AG08396 (cell line): ENCODE measurements at places on chromosomes 1 and 21.

DNA sequence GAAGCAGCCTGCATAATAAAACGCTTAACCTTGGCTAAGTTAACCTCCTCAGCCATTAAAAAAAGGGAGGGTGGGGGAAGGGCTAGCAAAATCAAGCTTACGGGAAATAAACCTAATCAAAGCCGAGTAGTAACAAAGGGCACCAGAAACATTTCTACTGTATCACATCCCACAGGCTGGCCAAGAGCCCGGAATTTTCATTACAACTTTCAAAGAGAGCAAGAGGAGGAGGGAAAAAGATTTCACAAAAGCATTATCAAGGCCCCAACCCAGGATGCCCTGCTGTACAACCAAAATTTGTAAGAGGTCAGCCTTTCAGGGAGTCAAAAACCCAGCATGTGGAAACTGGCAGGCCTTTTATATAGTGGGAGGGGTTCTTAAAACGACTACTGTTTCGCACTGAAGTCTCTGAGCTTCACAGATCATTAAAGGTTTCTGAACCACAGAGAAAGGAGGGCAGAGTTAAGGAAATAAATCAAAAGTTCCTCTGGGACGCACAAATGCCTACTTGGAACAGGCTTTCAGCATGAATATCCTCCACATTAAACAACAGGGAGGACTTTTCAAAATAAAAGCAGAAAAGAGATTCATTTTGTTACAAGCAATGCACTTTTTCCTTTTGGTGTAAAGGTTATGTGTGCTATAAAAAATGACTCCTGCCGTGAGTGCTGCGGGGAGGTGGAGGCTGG is 90.4 kb downstream of the SLC45A1 start:
- peak; percentile 46 for DNase-seq

DNA sequence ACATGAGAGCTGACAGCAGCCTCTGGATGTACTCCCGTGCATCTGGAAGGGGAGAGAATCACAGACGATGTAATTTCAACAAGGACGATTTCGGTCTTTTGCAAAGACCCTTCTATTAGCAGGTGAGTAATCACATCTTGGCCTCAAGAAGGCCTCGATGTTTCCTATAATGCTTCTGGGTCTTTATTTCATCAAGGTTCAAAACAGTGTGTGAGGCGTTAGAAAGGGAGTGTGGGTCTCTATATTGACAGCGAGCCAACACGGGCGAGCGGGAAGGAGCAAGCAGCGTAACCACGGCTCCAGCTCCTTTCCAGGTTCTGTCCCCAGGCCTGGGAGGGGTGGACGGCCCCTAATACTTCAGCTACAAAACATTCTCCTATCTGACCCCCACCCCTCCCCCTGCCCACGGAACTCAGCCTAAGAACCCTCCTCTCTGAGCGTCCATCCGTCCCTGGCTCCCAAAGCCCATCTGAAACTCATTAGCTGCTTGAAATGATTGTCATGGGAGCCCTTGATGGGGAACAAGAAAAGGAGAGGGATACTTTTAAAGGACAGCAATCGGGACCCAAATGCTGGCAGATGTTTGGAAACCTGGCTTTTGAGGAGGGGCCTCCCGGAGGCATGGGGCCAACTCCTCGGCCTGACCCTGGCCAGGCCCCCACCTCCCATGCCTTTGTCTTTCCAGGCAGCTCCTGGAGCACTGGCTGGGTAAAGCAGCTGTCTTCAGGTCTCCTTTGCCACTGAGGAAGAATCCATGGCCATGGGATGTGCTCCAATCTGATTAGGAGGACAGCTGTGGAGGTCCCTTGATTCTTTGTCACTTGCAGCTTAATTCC is 250.8 kb downstream of the FOXD2 start:
- DNase-seq = no peak

DNA sequence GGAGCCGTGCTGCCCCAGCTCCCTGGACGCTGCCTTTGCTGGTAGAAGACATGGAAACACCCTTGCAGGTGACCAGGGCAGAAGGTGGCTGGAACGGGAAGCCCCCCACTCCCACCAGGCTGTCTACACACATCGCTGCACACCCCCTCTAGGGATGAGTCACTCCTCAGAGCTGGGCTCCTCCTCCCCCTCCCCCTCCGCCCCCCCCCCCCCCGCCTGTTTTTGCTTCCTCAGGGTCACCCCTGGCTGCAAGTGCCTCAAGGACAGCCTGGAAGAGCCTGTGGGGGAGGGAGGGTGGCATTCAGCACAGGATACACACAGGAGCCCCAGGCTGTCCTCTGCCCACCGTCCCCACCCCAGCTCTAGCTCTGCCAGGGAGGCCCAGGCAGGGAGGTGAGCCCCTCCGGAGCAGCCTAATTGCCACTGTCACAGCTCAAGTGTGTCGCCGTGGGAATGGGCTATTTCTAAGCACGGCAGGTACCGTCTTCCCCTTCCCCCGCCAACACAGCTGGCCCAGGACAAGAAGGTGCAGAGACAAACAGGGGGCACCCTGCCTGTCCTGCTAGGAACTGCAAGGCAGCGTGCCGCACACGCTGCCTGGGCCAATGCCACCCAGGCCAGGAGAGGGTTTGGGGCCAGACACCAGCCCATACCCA is 2.5 kb downstream of the FNDC10 start:
- DNase-seq = peak; percentile 59

GRCh38 chr1:172699111-172699510 is 40.2 kb downstream of the FASLG start:
- DNase-seq = no peak

DNA sequence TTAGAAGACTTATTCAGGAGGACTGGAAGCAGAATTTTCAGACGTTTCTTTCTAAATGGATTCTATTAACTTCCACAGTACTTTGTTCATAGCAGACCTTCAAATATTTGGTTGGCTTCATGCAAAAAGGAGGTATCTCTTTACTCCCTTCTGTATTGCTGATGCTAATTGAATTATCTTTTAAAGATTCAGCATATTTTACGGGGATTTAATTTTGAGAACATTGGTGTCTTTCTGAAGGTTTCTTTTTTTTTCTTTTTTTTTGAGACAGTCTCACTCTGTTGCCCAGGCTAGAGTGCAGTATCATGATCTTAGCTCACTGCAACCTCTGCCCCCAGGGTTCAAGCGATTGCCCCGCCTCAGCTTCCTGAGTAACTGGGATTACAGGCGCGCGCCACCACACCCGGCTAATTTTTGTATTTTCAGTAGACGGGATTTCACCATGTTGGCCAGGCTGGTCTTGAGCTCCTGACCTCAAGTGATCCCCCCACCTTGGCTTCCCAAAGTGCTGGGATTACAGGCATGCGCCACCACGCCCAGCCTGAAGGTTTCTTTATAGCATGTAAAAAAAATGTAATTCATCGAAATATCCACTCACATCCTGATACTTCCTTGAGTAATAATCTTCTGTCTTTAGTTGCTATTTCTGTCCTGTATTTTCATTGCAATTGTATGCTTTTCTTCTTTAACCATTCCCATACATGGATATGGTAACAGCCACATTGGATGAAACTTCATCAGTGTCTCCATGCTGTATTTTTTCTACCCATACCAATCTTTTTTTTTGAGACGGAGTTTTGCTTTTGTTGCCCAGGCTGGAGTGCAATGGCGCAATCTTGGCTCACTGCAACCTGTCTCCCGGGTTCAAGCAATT is 14.5 kb downstream of the CNST start:
- DNase-seq = no peak

- DNase-seq = no peak
Measured at GRCh38 chr1:33407352-33408092, 23.4 kb downstream of the PHC2 start.

DNA sequence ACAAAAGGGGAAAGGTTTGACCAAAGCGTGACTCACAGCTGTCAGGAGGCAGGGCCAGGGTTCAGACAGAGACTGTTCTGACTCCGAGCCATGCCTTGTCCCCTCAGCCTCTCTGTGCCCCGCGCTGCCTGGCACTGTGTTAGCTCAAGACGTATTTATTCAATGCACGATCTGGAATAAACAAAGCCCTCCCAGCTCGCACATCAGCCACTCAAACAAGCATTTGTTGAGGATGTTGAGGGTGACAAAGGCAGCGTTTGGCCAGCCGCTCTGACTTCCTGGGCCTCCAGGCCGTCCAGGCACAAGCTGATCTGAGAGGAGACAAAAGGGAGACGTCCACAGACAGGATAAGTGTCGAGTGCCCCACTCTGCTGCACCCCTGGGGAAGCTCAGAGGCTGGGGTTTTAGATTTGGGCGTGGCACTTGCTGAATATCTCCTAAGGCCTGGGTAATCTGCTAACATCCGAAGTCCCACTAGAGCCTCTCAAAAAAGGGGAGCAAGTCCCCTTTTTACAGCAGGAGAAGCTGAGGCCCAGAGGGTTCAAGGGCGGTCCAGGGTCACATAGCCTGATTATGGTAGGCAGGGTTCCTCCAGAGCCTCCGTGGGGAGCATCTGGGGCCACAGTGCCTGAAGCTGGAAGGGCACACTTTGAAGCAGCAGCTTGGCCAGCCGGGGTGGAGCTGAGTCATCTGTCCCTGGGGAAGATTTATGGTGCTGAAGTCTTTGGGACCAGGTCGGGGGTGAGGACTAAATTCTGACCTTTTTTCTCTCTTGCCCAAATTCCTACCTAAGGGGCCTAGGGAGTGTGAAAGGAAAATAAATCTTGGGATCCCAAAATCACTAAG is 95.9 kb downstream of the SPSB1 start:
- peak; percentile 67 for DNase-seq

GRCh38 chr1:24152631-24153494 is 9.9 kb upstream of the IL22RA1 start:
- DNase-seq = no peak

GRCh38 chr1:2135441-2135841 is 59.1 kb downstream of the FAAP20 start:
- DNase-seq = peak; percentile 78

GRCh38 chr21:41622831-41623548 is 115.0 kb upstream of the TMPRSS2 start:
- no peak for DNase-seq

GRCh38 chr21:17828223-17828622 is 9.1 kb upstream of the C21orf91 start:
- DNase-seq = peak; percentile 9

GRCh38 chr1:82478916-82479315 is 678.2 kb downstream of the ADGRL2 start:
- no peak for DNase-seq

- no peak for DNase-seq
Measured at GRCh38 chr1:240737766-240738265, 125.9 kb upstream of the GREM2 start.

- DNase-seq = peak; percentile 28
Measured at GRCh38 chr1:154736841-154737240, 128.9 kb upstream of the ADAR start.

- peak; percentile 91 for DNase-seq
Measured at GRCh38 chr1:32724678-32725614, 22.4 kb upstream of the SYNC start.

DNA sequence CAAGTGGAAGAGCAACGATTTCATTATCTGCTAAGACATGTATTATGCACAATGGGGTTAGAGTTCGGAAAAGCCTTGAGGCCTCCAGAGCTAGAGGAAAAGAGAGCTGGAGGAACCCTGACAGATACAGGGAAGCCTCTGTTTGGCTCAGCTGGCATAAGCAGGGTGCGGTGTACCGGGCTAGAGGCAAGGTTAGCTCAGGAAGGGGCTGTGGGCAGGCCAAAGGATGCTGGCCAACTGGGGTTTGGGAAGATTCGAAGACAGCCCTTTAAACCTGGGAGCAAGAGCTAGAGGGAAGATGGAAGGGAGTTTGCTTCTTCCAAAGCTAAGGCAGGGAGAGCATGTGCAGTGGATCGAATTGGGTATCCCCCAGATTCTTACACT is 107.6 kb upstream of the TLR5 start:
- no peak for DNase-seq
